SJCRH30 (cell line): ENCODE measurements at places on chromosomes 12 and 14. TPM values are rescaled to one million over a fixed set of nuclear protein-coding genes. Genes with fewer than 3 reads are reported as not detected.

GRCh38 chr12:75571204-75571603, 59.8 kb upstream of the KRR1 start:
- DNase-seq = no peak

- DNase-seq = no peak
Observed at GRCh38 chr12:46110223-46110611, 119.8 kb upstream of the SCAF11 start.

Gene MIA2
- total RNA-seq = 16.4 and 20.5 TPM in 2 replicates

Gene TESPA1
- not detected in 2 replicates for total RNA-seq

DNA sequence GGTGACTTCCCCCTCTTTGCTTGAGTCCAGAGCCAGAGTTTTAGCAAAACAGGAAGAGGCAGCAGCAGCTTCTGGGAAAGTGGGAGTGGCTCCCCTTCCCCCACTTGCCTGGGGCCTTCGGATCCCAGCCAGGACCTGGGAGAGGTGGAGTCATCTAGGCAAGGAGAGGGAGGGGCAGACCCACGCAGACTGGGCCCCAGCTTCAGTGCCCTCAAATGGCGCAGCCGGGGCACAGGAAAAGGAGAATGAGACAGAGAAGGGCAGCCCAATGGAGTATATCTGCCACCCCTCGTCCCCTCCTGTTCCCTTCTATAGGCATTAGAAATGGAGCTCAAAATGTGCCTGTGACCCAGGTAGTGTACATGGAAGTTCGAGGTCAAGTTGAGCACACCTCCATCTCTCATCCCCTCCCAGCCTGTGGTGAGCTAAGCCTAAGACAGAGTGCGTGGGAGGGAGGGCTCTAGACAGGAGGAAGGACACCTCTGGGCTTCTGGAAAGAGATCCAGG, 9.3 kb upstream of the HDAC7 start:
- DNase-seq = peak; percentile 90

Gene MLF2
- total RNA-seq = 161 and 175 TPM in 2 replicates
